ENCODE measurements at places on chromosomes 1 and 21. TPM values are rescaled to one million over a fixed set of nuclear protein-coding genes. Genes with fewer than 3 reads are reported as not detected.

GRCh38 chr1:34408011-34408410 is 231.3 kb downstream of the C1orf94 start:
- DNase-seq = no peak

GRCh38 chr1:61463220-61463619 is 261.7 kb downstream of the TM2D1 start:
- DNase-seq = no peak

The ZNF670 gene
- total RNA-seq = 1.1 TPM

- DNase-seq = no peak
These were observed 978 bp downstream of the PRDM15 start for GRCh38 chr21:41877901-41878830.

- no peak for DNase-seq
These were observed 671.9 kb downstream of the RWDD3 start for GRCh38 chr1:95905818-95906395.

The KIFAP3 gene
- 14.5 TPM for total RNA-seq

- no peak for DNase-seq
These were observed 42.9 kb downstream of the CAMK2N1 start for GRCh38 chr1:20442920-20443625.

DNA sequence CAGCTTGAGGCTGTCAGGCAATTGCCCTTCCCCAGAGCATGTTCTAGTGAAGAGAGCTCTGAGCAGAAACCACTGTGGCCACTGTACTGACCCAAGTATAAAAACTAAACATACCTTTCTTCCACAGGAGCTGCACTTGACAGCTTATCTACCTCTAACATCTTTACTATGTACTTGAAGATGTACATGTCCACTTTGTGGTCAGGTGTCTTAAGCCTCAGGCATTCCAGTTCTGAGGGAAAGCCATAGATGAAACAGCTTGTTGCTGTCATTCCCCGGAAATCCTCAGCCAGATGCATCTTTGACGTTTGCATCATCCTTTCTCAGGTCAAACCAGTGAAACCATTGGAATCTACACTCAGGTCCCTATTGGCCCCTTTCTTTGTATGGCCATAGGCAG is 70.4 kb downstream of the CHRM3 start:
- DNase-seq = no peak

- DNase-seq = no peak
These were observed 296.1 kb upstream of the SPAG17 start for GRCh38 chr1:118481126-118481525.

DNA sequence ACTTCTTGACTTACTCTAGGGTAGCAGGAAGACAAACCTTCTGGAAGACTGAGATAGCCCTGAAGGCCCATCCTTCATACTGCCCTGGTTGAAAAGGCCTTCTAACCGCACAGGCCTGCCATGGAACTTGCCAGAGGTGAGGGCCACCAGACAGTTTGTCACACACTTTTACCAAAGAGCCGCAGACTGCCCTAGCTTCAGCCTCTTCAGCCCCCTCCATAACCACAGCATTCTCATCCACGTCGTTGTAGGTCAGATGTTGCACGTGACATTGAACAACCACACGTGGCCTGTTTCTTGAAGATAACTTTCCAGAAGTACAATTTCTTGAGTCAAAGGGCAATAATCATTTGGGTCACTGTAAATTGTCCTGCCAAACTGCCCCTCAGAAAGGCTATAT is 18.9 kb downstream of the ZNF362 start:
- DNase-seq = no peak

- DNase-seq = no peak
These were observed 124.4 kb upstream of the CACYBP start for GRCh38 chr1:174875306-174875705.

DNA sequence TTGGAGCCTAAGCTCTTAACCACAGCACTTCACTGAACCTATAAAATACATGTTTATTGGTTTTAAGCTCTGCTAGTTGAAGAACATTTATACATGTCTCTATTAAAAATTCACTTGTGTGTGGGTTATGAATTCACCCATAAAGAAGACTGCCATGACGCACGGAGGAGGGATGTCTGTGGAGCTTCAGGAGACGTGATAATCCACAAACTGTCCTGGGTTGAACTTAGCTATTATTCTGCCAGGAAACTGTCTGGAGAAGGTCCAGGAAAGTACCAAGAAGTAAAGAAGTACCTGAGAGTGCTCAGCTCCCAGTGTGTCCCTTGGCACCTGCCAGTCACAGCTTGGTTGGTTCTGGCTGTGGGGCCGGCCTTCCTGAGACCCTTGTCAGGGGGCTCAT is 56.3 kb downstream of the DDR2 start:
- DNase-seq = no peak

DNA sequence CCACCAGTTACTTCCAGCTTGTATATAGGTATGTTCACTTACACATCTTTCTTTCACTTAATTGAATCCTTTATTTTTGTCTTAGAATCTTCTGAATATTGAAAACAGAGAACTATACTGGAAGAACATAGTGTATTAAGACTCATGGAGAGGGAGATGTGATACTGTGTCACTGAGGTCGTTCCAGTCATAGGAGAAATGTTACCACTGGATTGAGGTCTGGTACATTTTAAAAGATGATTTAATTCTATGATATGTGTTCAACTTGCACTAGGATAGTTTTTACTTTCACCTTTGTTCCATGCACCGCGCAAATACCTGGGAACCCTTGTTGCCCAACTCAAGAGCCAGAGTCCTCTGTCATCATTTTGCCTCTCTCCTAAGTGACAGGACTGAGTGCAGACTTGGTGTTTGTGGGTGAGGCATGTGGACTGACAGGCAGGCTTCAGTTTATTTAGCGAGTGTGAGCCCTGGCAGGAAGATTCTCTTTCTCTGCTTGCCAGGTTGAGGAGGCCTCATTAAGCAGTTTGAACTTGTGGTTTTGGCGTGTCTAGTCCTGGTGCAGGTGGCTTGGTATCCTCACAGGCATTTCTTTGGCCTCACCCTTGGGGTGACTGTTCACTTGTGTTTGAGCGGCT is 63.7 kb downstream of the DYRK1A start:
- no peak for DNase-seq

DNA sequence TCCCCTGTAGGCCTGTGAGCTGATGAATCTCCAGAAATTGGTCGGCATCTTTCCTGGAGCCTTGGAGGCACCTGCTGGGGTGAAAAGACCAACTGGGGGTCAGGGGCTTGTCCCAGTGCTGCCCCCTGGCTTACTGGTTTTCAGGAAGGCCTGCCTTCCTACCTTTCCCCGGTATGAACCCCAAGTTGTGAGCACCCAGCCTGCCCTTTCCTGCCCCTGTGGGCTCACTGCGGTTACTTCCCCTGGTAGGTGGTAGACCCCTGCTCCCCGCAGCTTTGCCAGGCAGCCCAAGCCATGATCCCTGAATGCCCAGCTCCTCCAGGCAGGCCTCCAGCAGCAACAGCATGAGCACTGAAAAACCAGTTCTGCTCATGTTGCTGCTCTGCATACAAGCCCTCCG is 10.2 kb downstream of the DMRTB1 start:
- DNase-seq = no peak

DNA sequence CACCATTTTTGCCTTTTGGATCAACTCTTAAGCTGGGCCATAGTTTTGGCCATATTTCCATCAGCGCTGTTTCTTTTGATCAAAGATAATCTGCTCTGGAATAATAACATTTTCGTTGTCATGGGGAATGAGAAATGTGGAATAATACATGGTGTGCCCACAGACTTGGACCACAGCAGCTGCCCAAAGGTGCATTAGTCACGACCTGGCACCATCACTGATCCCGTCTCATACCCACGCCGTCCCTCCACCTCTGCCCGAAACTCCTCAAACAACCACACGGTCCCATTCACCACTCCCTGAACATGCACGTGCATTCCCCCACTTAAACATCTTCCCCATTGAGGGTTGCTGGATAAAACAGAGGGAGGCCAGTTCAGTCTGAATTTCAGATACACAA is 76.9 kb downstream of the SLC66A1 start:
- no peak for DNase-seq

The CCDC17 gene
- 4.3 TPM for total RNA-seq

- DNase-seq = no peak
These were observed 7.9 kb upstream of the ZSCAN20 start for GRCh38 chr1:33464552-33464951.

GRCh38 chr21:15986277-15986676 is 256.5 kb downstream of the USP25 start:
- DNase-seq = no peak

GRCh38 chr1:47950471-47950870 is 46.7 kb downstream of the TRABD2B start:
- DNase-seq = no peak

GRCh38 chr1:20702416-20702815 is 15.4 kb downstream of the KIF17 start:
- no peak for DNase-seq

The CDC20 gene
- total RNA-seq = 9.4 TPM

The NIBAN1 gene
- total RNA-seq = 11.0 TPM

The GABRD gene
- 0.27 TPM for total RNA-seq

The ASAP3 gene
- total RNA-seq = 1.1 TPM

GRCh38 chr1:103256490-103256889 is 148.2 kb upstream of the COL11A1 start:
- DNase-seq = no peak

DNA sequence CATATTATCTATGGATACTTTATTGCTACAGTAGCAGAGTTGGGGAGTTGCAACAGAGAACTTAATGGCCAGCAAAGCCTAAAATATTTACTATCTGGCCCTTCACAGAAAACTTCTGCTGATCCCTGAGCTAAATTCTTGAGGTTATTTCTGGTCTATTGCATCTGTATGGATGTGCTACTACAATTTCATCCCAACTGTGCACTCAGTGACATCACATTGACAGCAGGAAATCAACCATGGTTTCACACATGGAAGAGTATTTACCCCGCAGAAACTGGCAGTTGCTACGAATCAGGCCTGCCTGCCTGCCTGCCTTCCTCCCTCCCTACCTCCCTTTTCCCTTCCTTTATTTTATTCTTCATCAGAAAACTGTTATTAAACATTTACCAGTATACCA is 12.1 kb downstream of the CLCA2 start:
- DNase-seq = no peak

DNA sequence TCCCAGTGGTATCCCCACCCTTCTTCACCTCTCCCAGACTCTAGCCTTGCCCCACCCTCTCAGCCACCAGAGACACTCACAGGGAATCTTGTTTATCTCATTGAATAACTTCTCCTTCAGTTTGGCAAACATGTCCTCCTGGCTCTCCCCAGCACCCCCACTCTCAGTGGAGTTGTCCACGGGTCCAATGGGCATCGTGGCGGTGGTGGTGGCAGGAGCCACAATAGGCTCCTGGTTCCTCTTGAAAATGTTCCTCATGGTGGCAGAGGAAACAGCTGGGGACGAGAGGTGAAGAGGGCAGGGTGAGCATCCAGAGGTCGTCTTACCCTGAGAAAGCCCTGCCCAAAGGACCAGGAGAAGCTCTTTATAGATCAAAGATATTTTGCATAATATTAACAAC is 104.7 kb downstream of the SYT2 start:
- no peak for DNase-seq

DNA sequence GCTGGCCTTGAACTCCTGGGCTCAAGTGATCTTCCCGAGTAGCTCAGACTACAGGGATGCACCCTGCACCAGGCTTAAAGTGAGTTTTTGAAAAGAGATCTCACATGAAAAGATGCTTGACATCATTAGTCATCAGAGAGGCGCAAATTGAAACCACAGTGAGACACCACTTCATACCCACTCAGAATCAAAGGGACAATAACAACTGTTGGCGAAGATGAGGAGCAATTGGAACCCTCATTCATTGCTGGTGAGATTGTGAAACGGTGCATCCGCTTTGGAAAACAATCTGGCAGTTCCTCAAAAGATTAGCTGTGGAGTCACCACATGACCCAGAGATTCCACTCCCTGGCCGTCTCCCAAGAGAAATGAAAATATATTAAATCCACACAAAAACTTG is 122.3 kb downstream of the PGBD5 start:
- no peak for DNase-seq
